ENCODE measurements at places on chromosomes 6 and 20.

GRCh38 chr6:160429620-160429895, 81.4 kb downstream of the SLC22A3 start:
- no peak for DNase-seq

GRCh38 chr6:43727634-43728033, 40.0 kb upstream of the MRPS18A start:
- no peak for DNase-seq

- DNase-seq, result no peak
These were observed 304.7 kb upstream of the SGK1 start for GRCh38 chr6:134622382-134623173.

DNA sequence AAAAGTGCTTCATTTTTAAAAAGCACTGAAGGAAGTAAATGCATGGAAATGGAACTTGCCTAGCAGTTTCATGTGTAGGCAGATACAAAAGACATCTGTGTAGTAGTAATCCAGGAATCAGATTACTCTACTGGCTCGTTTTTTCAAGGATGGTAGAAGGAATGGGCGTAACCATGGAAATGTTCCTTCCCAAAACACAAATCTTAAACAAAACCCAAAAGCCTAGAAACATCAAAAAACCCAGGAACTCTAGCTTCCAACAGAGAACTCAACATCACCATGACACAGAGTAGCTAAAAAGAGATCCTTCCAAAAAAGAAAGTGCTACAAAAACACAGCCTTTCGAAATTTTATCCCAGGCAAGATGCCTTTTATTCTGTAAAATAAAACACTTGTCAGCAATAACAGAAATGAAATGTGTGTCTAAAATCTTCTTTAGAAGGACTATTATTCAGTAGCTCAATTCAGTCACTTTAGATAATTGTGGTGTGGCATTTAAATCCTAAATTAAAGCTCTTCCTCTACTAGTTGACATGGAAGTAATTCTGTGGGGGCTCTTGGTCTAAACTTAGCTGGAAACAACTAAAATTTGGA, 81.7 kb downstream of the FAM217A start:
- DNase-seq, result no peak

- no peak for DNase-seq
These were observed 16.1 kb upstream of the ZNF292 start for GRCh38 chr6:87139236-87139635.

- DNase-seq, result no peak
These were observed 85.3 kb downstream of the GJA10 start for GRCh38 chr6:89979481-89980119.

GRCh38 chr6:156889469-156889868, 112.3 kb downstream of the ARID1B start:
- no peak for DNase-seq

GRCh38 chr6:109069746-109070145, 24.9 kb downstream of the SESN1 start:
- DNase-seq, result no peak

- DNase-seq, result no peak
These were observed 98.0 kb upstream of the CITED2 start for GRCh38 chr6:139472351-139473015.

GRCh38 chr6:31821301-31822035, 6.1 kb upstream of the HSPA1B start:
- DNase-seq, result peak; percentile 56

DNA sequence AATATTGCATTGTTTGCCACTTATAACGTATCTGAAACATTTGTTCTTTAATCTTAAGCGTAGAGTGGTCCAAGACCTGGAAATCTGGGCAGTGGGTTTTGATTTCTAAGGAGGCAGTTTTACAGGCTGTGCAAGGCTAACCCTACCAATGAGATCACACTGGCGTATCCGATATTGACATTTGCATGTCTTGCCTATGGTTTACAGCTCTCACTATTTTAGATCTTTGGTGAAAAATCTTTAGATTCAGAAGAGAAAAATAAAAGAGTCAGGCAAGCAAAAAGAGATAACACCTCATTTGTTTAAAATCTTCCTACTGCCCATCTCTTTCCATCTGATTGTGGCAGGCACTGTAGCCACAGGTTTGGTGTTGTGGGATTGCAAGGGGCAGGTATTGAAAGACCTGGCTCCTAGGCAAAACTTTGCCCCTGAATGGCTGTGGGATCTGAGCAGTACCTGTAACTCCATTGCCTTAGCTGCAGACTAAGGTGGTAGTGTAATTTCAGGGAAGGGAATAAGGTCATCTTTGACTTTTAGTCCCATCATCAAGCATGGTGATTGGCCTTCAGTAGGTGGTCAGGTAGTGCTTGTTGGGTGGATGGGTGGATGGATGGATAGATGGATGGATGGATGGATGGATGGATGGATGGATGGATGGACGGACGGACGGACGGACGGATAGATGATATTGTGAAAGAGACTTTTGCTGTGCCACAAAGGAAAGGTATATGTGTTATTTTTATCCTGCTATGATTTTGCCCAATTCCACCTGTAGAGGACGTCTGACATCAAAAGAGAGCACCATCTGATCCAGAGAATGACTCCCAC, 1.9 kb downstream of the TNFAIP3 start:
- no peak for DNase-seq

- DNase-seq, result no peak
These were observed 82.9 kb upstream of the EXOC2 start for GRCh38 chr6:775863-776262.

- no peak for DNase-seq
These were observed 437.6 kb downstream of the C6orf118 start for GRCh38 chr6:164871783-164872182.

- no peak for DNase-seq
These were observed 243.7 kb upstream of the CHD6 start for GRCh38 chr20:41861772-41862422.

DNA sequence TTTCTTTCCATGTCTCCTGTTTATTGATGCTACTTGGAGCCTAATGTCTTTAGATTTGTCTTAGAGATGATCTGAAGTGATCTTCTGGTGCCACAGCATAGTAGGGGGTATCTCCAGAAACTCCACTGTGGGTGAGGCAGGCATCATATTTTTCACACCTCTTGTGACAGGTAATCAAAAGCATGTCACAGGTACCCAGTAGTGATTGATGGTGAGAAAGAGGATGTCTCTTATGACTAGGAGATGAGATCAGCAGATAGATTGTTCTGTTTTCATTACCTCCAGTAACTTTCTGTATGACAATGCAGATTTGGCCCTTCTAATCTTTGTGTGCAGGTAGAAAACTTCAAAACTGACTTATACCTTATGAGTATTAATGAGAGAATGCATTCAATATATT, 13.5 kb downstream of the NCOA7 start:
- no peak for DNase-seq

GRCh38 chr6:123616942-123617341, 19.8 kb downstream of the TRDN start:
- DNase-seq, result no peak

- no peak for DNase-seq
These were observed 26.4 kb downstream of the HLA-F start for GRCh38 chr6:29749668-29750067.

GRCh38 chr20:51233345-51233744, 210.4 kb upstream of the KCNG1 start:
- no peak for DNase-seq

DNA sequence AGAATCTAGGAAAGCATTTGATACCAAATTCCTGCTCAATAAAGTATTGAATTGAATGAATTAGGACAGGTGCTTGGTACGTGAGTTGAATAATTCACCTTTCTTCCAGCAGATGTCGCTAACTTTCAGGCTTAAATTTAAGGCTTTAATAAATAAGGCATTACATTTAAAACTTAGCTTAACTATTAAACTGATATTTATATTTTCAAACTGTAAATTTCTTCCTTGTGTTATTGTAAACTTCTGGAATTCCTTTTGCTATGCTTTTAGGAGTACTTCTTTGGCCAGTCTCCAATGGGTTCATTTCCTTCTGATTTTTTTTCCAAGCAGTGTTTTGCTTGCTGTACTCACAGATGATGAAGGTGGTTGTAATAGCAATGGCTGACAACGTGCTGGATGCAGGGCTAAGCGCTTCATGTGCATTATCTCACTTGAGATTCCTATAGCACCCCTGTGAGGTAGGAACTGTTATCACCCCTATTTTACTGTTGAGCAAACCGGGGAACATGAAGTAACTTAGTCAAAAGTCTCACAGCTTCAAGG, 71.3 kb upstream of the SLC2A12 start:
- DNase-seq, result no peak

DNA sequence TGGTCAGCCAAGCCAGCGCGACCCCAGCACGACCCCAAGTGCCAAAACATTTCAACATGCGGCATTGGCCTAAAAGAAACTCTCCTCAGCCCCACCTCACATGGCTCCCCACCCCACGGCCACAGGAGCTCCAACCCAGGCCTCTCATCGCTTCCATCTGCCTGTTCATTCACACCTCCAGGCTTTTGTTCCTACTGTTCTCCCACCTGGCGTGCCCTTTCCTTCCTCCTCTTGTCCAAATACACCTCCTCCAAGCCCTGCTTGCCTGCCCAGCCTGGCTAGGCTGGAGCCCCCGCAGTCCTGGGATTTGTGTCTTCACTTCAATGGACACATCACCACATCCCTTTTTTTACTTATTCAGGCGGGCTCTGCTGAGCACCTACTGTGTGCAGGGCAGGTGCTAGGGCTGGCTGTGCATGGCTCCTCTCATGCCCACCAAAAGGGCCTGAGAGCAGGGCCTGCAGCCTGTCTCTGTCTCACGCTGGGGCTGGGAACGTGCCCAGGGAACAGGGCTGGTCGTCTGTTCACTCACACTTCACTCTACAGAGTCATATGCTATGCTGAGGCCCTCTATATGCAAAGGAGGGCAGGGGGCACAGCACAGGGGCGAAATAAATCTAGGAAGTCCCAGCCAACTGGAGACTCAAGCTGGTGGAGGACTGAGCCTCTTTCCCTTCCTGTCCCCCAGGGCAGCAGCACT, 61.1 kb downstream of the GRM4 start:
- no peak for DNase-seq

DNA sequence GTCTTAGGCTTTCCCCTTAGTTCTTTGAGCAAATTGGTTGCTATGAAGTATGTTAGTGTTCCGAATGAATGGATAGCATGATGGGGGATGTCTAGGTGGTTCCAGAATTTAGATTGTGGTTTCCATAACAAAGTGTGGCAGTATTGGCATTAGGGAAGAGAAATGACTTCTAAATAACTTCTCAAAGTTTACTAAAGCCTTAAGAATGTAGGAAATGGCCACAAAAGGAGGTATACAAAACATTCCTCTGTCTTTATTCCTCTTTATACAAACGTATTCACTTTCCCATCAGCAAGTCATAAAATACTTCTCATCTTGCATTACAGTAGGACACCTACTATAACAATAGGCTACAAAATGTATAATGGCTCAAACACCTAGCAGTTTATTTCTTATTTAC, 279.6 kb downstream of the ESR1 start:
- no peak for DNase-seq

- peak; percentile 99 for DNase-seq
These were observed at the start of the genes C6orf120 and WDR27 for GRCh38 chr6:169701954-169702839. Gene C6orf120 (plus strand): TSS chr6:169702126. CDS start chr6:169702460, 334 bp downstream. Gene WDR27 (minus strand): TSS chr6:169702029. CDS start chr6:169689005, 13,024 bp downstream.

DNA sequence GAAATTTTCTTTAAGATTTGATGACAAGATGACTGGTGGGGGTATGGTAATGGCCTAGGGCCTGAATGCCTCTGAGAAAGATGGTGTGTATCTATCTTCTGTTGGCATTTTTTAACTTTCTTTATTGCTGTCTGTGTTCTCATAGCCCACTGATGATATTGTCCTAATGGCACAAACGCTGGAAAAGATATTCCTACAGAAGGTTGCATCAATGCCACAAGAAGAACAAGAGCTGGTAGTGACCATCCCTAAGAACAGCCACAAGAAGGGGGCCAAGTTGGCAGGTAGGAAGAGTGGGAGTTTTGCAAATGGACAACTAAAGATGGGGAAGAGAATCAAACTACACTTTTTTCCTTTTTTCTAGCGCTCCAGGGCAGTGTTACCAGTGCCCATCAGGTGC, 7.5 kb downstream of the BRD2 start:
- no peak for DNase-seq

DNA sequence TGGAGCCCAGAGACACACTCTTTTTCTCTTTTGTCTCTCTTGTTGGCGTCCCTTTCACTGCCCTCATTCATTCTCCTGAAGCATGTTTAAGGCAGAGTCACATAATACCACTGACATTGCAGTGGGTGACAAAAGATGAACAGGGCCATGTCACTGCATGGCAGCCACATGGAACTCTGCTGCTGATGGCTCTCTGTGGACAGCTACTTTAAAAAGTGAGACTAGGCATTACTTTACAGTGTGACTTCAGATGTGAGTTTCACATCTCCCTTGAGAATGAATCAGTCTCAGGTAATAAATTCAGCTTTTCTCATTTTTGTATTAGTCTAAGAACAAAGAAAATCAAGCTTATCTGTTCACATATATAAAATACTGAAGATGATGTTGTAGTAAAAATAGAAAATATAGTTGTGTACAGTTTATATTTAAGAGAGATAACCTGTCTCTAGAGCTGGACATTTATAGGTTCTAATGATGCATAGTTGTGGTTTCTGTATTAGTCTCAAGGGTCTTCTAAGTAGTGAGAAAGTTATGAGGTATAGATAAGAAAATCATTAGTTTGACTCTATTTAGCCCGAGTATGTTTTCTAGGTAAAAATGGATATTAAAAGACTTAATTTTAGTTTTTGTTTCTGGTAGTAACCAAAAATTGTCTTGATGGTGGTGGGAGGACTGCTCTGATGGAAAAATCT, 6.1 kb downstream of the MRS2 start:
- DNase-seq, result no peak

GRCh38 chr6:24856901-24857670, 58.4 kb upstream of the ARMH2 start:
- DNase-seq, result no peak

GRCh38 chr6:20379231-20379630, 22.4 kb upstream of the E2F3 start:
- no peak for DNase-seq

- DNase-seq, result no peak
These were observed 46.3 kb upstream of the CD93 start for GRCh38 chr20:23132293-23132929.

GRCh38 chr6:136069119-136069518, 181.0 kb downstream of the MTFR2 start:
- no peak for DNase-seq

GRCh38 chr20:41619360-41620100, 1.4 kb upstream of the CHD6 start:
- DNase-seq, result no peak

- DNase-seq, result no peak
These were observed 134.2 kb downstream of the DLL1 start for GRCh38 chr6:170156448-170157375.

DNA sequence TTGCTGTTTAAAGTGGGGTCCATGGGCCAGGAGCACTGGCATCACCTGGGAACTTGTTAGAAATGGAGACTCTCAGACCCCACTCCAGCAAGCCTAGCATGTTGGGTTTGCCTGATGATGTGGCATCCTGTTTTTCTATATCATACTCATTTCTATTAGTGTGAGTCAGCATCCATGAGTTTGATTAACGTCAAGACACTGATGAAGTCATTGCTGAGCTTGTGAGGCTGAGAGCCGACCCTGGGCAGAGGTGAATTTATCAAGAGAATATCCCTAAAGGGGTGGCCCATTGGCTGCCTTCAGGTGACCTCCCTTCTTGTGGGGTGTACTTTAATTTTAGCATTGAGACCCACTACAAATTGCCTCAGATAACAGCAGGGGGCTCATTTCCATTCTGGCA, 43.4 kb upstream of the RNF144B start:
- no peak for DNase-seq
